HCT116 (cell line): ENCODE measurements at places on chromosomes 4 and X.
A peak's percentile ranks its signal among the peaks of the same experiment; 100 is the strongest.

DNA sequence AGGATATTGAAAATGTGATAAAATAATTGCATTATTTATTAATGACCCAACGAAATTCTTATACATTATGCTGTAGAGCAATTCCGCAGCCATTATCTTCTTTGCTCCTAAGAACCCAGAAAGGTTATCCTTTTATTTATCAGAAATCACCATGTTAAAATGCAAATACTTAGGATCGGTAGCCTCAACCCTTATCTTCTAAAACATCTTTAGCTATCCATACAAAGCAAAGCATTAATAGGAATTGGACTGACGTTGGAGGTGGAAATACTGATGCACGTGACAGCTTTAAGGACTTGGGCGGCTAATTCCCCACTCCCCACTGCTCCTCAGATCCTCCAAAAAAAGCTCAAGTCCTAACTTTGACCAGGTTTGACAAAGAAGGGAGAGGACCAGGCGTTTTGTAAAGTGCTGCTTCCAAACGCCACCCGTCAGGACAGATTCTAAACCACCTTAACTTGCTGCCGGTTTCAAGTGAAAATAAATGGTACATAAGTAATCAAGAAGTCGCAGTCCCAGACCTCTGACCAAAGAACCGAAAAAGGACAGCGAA lies 539 bp upstream of the SPCS3 start:
- DNase-seq, result no peak

DNA sequence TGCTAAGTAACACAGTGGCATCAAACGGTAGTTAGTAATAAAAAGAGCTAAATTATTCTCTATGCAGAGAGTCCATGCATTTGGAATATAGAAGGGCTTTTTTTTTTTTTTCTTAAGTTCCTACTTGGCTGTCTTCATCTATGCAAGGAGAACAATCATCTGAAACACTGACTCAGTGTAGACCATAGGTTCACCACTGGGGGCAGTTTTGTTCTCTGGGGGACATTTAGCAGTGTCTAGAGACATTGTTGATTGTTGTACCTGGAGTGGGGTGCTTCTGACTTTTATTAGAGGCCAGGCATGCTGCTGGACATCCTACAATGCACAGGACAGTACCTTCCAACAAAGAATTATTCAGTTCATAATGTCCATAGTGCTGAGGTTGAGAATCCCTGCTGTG lies 41.2 kb downstream of the TMA16 start:
- DNase-seq, result no peak

GRCh38 chr4:83535520-83536361 lies at the start of gene GPAT3:
GPAT3 (plus strand) TSS chr4:83536108; CDS start chr4:83536623, 515 bp downstream.
- peak; percentile 75 for DNase-seq

- DNase-seq, result no peak
Measured at GRCh38 chr4:73692701-73693100, 47.7 kb upstream of the CXCL8 start.

- no peak for DNase-seq
Measured at GRCh38 chr4:171924746-171925376, 111.7 kb downstream of the GALNTL6 start.

- no peak for DNase-seq
Measured at GRCh38 chrX:71301195-71301924, at the start of gene ITGB1BP2. ITGB1BP2 (plus strand) TSS chrX:71301750; CDS start chrX:71301807, 57 bp downstream.

GRCh38 chr4:38682336-38682735 lies 18.3 kb downstream of the KLF3 start:
- DNase-seq, result no peak

GRCh38 chr4:173794662-173795061 lies 264.6 kb upstream of the HAND2 start:
- DNase-seq, result no peak

DNA sequence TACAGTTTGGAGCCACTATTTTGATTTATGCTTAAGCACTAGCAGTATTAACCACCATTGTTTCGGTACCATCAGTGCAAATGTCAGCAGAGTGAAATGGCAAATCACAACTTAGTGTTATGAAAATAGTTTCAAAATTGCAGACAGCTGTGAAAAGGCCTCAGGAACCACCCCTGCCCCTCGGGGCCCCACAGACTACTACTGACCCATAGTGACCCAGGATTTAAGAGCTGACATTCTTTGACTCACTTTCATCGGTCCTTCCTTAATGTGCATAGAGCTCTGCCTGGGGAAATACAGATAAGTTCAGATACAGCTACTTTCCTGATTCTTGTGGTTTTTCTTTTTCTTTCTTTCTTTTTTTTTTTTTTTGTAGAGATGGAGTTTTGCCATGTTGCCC lies 3.3 kb upstream of the BBS7 start:
- no peak for DNase-seq

DNA sequence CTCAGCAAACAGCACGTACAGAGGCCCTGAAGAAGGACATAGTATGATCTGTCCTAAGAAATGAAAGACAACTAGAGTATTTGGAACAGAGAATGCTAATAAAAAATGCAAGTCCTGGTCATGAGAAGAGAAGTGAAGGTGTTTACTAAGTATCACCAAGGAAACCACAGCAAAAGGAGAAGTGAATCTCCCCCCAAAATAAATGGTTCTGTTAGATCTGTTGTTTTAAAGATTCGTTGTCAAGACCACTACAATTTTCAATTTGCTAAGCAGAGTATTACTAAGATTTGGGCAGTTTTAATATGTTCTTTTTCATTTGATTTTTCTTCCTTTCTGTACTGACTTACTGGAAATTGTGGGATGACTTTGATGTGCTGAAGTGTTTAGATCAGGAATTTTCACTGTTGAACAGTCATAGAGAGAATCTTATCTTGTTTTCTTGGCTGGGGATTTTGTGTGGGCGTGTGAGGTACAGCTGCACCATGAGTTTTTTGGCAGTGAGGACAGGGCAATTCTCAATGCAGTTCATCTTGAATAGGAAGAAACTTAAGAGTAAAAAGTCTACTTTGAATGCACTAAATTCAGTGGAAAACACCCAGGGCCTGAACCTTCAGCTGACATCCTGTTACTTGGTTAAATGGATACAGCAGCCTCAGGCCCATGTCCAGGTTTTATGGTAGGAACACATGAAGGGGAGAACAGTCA lies 132.2 kb downstream of the STIM2 start:
- no peak for DNase-seq

- no peak for DNase-seq
Measured at GRCh38 chrX:63426519-63426918, 75.4 kb upstream of the SPIN4 start.

DNA sequence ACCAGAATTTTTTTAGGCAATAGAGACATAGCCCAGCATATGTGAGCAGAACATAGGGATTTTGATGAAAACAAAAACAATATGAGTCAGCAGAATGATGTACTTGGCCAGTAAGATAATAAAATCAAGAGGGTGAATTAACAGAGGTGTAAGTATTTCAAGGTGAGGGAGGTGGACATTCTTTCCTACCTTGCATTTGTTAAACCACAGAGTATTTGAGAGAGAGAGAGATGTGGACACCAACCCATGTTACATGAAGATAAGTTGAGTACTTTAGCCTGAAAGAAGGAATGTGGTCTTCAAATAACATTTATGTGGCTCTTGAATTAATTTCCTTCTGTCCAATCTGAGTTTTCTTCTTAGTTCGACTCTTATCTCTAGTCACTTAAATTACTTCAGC lies 68.6 kb downstream of the DIAPH2 start:
- DNase-seq, result no peak

DNA sequence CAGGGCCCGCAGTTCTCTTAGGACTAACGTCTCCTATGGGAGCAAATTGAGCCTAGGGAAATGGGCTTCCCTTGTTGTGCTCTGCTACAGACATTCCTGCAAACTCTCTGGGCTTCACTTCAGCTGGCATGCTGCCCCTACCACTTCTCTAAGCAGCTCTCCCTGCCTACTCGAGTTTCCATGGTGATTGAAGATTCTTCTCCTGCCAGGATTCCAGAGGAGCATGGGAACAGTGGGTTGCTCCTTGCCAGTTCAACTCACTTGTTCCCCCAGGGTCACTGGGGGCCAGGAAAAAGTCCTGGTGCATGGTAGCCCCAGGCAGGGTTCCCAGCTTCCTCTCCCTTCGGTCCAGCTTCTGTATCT lies 21.1 kb upstream of the WDR17 start:
- DNase-seq, result no peak

GRCh38 chr4:107037199-107037584 lies 1.1 kb upstream of the DKK2 start:
- DNase-seq, result no peak

DNA sequence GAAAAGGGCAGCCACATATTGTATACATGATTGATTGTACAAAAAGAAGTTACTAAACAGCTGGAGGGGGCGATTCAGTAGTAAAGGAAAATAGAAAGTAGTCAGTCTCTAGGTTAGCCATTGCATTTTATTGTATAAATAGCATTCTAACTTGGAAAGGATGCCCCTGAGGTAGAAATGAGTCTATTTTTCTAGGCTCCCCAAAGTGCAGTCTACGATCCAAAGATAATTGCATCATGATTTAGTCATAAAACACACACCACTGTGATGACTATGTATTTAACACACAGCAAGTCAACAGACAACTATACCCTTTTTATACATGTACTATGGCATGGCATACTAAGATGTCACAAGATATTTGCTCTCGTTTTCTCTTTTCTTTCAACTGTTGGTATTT lies 204.9 kb downstream of the APBB2 start:
- DNase-seq, result no peak

GRCh38 chr4:106062452-106062875 lies 167.2 kb downstream of the NPNT start:
- no peak for DNase-seq

GRCh38 chr4:153022241-153022715 lies 86.2 kb downstream of the FHDC1 start:
- DNase-seq, result no peak

GRCh38 chr4:3655485-3655884 lies 110.7 kb upstream of the ADRA2C start:
- DNase-seq, result no peak
